ENCODE measurements at places on chromosomes 7 and 10. TPM values are rescaled to one million over a fixed set of nuclear protein-coding genes. Genes with fewer than 3 reads are reported as not detected.

The CHRM2 gene
- 50.9 TPM for total RNA-seq

The LRRD1 gene
- total RNA-seq: not detected

The CALML5 gene
- total RNA-seq: not detected

DNA sequence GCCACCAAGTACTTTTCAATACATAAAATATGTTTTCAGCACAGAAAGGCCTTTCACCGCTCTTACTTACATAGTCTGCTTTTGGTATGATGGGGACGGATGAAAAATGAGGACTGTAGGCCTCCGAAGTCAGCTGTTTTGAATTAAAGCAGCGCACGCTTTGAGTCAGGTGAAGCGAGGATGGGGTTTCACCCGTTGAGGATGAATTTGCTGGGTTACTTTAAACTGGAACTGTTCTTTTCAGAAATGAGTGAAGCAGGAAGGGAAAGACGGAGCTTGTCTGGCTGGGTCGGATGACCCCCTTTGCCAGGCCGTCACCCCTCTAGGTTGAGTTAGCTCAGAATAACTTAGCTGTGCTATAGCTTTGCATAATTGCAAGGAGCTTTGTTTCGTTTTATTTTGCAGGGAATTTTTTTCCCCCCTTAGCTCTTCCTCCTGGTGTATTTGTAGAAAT, 40.0 kb downstream of the CUX1 start:
- DNase-seq: no peak

The SFXN3 gene
- total RNA-seq: 37.9 TPM

DNA sequence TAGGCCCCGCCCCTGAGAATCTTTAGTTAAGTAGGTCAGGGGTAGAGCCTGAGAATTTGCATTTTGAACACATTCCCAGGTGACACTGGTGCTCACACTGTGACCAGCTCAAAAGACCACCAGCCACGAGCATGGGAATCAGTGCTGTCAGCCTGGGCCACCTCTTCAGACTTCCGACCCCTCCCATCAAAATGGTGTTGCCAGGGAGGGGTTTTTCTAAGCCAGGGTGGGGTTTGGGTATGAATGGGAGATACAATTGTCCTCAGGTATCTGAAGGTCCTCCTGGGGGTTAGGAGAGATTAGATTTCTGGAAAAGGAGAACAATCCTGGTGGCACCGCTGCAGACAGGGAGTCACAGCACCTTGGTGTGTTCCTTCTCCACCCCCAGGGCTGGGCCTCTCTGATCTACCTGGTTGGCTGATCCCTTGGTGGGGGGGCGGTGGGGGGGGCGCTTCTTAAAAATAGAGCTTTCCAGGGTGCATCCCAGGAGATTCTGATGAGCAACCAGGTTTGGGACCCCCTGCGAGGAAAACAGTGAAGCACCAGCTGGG, 111.5 kb upstream of the ANLN start:
- DNase-seq: no peak

The CELF2 gene
- total RNA-seq: 41.6 TPM

The SLC26A3 gene
- not detected for total RNA-seq

The ACTR1A gene
- total RNA-seq: 46.9 TPM

DNA sequence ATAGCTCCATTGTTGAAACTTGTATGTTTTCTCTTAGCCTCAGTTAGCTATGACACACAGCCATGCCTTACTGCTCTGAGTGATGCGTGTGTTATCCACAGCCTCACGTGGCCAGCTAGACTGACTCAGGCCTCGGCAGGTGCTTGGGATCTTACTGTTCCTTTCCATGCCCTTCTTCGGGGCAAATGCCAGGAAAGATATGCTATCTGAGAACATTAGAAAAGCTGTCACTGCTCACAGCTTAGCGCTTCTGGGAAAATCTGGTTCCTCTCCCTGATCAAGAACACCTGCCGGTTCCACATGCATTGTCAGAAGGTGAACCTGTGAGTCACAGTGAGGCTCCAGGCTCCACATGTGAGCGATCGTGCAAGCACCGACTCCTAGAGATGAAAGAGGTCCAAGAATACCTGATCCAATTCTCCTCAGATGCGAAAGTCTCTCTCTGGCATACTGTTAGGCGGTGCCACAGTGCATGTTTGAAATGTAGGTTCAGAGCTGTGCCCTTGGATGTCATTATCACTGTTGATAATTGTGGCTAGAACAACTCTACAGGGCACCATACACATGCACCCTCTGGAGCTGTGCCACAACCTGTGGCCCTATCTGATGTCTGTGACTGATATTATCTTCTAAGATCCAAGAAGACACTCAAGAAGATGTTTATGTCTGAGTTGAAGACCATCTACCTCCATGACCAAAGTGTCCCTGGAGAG, 247.8 kb upstream of the IGFBP3 start:
- DNase-seq: no peak

The RPS24 gene
- total RNA-seq: 936 TPM

The MMP21 gene
- total RNA-seq: not detected

DNA sequence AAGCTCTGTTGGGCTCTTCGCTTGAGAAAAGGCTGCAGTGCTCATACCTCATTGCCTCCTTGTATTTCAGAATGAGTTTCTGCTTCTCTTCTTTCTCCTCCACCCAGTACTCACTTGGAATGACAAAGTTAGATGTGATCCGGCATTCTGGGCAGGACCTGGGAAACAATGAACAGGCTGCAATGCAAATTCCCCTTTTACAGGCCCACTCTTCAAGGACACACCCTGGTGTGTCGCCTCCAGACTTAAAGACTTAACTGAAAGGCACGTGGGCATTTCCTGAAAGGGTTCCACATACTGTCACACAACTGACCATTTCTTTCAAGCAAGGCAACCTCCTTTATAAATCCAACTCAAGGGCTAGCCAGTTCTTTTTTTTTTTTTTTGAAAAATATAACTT, 23.6 kb downstream of the MKRN1 start:
- DNase-seq: no peak

The IGFBP3 gene
- 133 TPM for total RNA-seq

- no peak for DNase-seq
Observed at GRCh38 chr10:95660283-95660682, 3.8 kb upstream of the ALDH18A1 start.

- DNase-seq: no peak
Observed at GRCh38 chr7:18952846-18953245, 164.6 kb downstream of the TWIST1 start.

GRCh38 chr10:52956861-52957260, 184.3 kb upstream of the MBL2 start:
- no peak for DNase-seq

GRCh38 chr7:125966278-125967048, 1036.8 kb upstream of the POT1 start:
- no peak for DNase-seq

DNA sequence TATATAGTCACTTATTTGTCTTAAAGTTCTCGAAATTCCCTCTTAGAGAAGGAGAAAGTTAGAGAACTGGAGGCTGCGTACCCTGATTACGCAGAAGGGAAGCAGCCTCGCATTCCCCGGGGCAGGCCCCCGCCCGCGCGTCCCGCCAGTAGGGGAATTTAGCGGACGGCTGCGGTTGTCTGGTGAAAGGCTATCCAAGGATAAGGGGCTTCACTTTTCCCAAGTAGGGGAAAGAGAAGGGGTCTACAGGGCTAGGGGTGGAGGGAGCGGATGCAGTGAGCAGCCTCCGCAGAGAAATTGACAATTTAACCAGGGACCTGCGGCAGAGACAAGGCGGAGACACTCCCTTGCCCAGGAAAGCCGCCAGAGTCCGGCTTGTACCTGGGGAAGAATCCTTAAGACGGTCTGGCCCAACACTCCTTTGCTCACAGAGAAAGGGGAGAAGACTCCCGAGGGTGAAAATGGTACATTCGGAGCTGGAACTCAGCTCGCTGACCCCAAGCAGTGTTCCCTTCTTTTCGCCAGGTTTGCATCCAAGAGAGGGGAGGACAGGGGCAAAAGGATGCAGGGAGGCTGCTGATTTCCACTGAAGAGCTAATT, 994 bp upstream of the MAGI2 start:
- no peak for DNase-seq

DNA sequence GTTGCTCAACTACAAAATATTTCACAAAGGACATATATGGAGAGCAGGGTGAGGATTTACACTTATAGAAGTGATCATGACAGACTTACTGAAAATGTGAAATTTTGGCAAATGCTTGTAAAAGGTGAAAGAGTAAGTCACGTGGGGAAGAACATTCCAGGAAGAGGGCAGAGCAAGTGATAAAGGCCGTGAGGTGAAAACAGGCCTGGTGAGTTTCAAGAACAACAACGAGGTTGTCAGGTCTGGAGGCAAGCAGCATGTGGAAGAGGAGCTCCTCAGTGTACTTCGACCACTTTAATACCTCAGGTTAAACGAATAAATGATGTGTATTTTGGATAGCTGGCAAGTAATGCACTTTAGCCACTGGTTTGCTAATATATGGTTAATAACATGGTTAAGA, 706.7 kb downstream of the PCDH15 start:
- no peak for DNase-seq

DNA sequence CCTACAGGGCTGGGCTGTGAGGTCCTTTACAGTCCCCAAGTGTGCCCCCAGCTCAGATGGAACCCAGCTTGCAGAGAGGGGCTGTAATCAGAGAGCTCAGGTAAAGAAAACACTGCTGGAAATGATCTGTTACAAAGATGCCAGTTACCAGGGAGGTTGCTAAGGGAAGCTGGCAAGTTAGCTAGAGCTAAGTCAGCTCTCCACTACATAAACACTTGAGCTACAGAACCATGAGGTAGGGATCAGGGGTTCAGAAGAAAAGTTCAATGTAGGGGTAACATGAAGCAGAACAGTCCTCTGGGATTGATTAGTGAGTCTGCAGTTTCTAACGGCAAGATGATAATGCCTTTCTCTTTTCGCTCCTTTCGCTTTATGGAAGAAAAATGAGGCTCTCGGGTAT, 53.1 kb upstream of the TM9SF3 start:
- DNase-seq: no peak

GRCh38 chr7:42645906-42646305, 266.0 kb downstream of the C7orf25 start:
- peak; percentile 27 for DNase-seq

The LIPF gene
- 13,906 TPM for total RNA-seq

GRCh38 chr7:148735141-148735540, 36.4 kb downstream of the CUL1 start:
- DNase-seq: no peak

DNA sequence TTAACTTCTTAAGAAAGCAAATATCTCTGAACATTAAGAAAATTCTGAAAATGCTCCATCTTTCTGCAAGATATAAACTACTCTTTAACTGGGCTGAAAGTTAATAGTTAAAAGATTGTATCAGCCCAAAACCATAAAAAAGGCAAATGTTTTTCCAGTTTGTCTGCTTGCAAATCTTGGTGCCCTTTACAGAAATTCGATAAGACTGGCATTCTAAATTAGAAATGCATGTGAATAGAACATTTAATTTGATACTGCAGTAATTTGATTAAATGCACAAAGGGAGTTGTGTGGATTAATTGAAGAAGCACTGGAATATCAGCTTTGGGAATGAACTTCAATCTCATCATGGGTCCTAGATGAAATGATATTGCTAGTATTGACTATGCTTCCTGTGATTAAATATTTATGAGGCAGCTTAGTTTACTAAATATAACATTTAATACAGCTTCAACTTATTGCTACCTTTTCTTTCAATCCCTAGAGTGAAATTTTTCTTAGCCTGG, 78.4 kb downstream of the IQUB start:
- DNase-seq: no peak

DNA sequence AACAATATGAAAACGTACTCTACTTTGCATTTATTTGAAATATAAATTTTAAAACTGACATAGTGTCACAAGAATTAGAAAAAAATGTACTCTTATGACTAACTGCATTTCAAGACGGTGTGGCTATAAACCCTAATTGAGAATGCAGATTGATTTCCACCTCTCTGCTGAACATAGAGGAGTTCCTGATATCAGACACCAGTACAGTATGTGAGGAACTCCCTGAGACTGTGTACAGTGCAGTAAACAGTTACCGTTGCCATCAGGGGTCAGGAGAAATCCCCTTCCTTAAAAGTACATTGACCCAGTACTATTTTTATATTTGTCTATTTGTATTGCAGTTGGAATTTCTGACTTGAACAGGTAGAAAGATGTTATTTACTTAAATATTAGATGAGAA, 61.8 kb upstream of the DKK1 start:
- DNase-seq: no peak

DNA sequence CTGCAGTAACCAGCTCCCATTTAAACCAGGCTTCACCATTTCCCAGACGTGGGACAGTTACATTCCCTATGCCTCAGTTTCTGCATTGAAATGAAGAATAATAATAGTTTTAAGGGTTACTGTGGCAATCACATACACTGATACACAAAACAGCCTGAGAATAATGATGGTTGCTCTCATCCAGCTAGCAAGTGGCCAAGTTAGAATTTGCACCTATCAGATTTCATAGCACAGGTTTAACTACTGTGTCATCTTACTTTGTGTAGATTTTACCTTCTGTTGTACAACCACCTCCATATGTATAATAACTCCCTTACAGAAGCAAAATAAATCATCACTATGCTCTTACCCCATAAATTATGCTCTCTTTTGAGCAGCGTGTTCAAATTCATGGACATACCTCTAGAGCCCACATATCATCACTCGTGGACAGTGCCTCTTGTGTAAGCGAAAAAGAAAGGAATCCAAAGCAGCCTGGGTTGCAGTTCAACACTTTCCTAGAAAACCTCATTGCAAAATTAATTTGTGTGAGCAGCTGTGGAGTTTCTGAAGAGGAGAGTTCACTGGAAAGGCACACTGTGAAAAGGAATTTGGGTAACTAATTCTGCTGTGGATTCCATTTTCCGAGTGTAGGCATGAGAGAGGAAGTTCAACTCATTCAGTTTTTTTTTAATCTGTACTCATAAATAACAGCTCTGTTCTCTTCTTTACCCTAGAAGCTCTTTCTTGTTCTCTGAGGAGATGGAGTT, 492.5 kb downstream of the ARL4A start:
- DNase-seq: no peak

GRCh38 chr10:13272164-13272571, 27.7 kb downstream of the PHYH start:
- DNase-seq: no peak

The TDRD1 gene
- 7.6 TPM for total RNA-seq

DNA sequence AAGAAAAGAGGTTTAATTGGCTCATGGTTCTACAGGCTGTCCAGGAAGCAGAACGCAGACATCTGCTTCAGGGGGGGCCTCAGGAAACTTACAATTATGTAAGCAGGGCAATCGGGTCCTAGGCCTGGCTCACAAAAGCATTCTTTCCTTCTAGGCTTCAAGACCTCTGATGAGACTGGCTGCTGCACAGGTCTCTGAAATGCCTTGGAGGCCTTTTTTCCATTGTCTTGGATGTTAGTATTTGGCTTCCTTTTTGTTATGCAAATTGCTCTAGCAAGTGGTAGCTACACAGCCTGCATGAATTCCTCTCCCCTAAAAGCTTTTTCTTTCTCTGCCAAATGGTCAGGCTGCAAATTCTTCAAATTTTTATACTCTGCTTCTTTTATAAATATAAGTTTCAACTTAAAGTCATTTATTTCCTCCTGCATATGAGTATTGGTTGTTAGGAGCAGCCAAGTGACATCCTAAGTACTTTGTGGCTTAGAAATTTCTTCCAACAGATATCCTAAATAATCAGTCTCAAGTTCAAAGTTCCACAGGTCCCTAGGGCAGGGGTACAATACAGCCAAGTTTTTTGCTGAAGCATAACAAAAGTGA, 83.1 kb upstream of the SEMA3A start:
- no peak for DNase-seq

- no peak for DNase-seq
Observed at GRCh38 chr7:93562106-93562505, 12.4 kb downstream of the CALCR start.
